ENCODE measurements at places on chromosomes 1 and 21.

GRCh38 chr1:184387476-184388318, 868 bp downstream of the C1orf21 start:
- no peak for DNase-seq

GRCh38 chr21:17440969-17441368, 71.9 kb upstream of the CXADR start:
- no peak for DNase-seq

DNA sequence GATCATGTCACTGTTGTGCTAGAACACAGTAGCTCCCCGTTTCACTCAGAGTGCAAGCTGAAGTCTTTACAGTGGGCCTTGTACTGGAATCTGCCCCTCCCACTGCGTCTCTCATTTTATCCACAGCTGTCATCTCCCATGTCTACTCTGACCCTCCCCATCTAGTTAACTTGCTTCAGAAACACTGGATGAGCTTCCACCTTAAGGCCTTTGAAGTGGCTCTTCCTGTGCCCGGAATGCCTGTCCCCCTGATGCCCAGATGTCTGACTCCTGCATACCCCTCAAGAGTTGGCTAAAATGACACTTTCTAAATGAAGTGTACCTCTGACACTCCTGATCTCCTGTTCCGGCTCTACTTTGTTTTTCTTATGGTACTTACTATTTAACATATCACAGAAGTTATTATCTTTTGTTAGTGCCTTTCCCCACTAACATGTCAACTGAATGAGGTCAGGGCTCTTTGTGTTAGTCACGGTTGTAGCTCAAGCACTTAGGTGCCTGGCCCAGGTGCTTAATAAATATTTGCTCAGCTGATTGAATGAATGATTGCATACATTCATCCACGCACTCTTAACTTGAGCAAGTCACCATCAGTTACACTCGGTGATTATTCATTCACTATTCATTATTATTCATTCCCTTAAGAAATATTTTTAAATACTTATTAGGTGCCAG, 13.3 kb downstream of the ARV1 start:
- DNase-seq: no peak

- DNase-seq: no peak
Observed at GRCh38 chr21:43602266-43603232, 56.7 kb downstream of the HSF2BP start.

- no peak for DNase-seq
Observed at GRCh38 chr21:36030581-36031189, 29.6 kb downstream of the SETD4 start.

GRCh38 chr1:195332102-195332501, 1276.1 kb downstream of the KCNT2 start:
- no peak for DNase-seq

DNA sequence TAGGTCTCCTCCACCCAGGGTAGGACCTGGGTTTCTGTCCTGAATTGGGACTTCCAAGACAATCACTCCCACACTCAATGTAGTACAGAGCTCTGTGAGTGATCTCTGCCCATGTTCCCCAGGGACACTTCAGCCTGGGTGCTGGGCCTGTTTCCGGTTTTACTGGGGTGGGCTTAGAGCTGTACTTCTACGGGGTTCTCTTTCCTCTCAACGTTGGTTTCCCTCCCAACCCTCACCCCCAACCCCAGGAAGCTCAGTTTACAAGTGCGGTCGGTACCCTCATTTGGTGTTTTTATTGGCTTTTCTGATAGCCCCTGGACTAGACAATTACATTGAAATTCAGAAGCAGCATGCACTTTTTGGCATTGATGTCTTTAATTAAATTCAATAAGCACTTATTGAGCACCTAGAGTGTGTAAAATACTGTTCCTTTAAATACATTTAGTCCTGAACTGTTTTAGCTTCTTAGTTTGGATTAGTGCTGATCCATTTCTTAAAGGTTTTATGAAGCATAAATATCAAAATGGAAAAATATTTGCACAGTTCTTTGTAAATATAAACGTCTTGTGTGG, 542 bp upstream of the XPR1 start:
- no peak for DNase-seq

DNA sequence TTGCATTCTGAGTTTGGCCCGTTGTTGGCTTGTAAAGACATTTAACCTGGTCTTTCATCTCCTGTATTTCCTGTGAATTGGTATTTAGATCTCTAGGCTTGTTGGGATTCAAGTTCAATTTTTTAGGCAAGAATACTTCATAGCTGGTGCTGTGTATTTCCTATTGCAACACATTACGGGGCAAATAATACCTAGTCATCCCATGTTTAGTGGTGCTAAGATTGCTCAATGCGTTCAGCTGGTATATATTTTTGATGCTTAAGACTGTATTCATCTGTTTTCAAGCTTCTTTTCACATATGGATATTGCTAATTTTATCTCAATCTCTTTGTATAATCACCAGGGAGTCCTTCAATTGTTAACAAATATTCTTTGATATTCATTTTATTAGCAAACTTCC, 87.5 kb upstream of the ZBTB18 start:
- no peak for DNase-seq

- DNase-seq: no peak
Observed at GRCh38 chr1:157966031-157966537, 27.4 kb upstream of the KIRREL1 start.

DNA sequence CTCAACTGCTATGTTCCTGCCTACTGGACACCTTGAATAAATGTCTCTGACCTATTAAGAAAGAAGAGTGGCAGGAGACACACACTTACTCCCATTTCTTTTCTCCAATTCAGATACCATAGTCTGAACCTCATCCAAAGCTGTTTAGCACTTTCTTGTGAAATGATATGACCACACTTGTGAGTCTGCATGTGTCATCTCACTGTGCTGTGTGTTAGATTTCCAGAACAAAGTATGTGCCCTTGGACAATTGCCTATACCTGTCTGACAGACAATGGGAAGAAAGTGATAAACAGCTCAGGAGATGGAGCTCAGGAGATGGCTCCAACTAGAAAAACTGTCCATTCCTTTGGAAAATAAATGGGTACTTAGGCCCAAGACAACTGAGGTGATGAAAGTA, 48.4 kb downstream of the USP48 start:
- DNase-seq: no peak

- no peak for DNase-seq
Observed at GRCh38 chr21:33825915-33826314, 89.7 kb downstream of the ATP5PO start.

GRCh38 chr1:143497374-143497747, 474.4 kb downstream of the FAM72C start:
- DNase-seq: no peak

GRCh38 chr1:94778808-94779207, 41.3 kb upstream of the SLC44A3 start:
- DNase-seq: no peak

DNA sequence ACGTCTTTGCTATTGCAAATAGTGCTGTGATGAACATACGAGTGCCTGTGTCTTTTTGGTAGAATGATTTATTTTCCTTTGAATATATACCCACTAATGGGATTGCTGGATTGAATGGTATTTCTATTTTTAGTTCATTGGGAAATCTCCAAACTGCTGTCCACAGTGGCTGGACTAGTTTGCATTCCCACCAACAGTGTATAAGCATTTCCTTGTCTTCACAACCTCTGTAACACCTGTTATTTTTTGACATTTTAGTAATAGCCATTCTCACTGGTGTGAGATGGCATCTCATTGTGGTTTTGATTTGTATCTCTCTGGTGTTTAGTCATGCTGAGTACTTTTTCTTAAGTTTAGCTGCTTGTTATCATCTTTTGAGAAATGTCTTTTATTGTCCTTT, 215.0 kb downstream of the FMN2 start:
- DNase-seq: no peak

DNA sequence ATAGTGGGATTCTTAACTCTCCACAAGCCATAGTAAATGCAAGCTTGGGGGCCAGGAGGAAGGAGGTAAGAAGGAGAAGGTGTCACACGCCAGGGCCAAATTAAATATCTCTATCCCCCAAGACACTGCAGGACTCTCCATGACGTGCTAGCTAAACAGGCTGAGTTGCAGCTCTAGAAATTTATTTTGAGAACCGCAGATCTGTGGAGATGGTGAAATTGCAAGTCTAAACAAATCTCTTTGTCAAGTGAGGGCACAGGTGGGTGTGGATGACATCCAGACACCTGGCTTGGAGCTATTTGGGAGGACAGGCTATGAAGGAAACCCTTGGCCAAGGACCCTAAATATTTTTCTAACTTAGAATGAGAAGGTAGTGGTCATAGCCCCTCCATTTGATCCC, 39.5 kb upstream of the USP1 start:
- no peak for DNase-seq

DNA sequence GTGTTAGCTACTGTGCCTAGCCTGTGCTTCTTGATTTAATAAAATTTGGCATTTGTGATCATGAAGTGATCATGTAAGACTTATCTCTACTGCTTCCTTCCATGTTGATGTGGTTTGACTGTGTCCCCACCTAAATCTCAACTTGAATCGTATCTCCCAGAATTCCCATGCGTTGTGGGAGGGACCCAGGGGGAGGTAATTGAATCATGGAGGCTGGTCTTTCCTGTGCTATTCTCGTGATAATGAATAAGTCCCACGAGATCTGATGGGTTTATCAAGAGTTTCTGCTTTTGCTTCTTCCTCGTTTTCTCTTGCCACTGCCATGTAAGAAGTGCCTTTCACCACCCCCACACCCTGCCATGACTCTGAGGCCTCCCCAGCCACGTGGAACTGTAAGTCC, at the start of gene OVAAL:
Gene OVAAL (plus strand): TSS at position 301 of the 400 bp plus-strand sequence.
- no peak for DNase-seq

- DNase-seq: no peak
Observed at GRCh38 chr1:94225845-94226244, 11.5 kb downstream of the ARHGAP29 start.

DNA sequence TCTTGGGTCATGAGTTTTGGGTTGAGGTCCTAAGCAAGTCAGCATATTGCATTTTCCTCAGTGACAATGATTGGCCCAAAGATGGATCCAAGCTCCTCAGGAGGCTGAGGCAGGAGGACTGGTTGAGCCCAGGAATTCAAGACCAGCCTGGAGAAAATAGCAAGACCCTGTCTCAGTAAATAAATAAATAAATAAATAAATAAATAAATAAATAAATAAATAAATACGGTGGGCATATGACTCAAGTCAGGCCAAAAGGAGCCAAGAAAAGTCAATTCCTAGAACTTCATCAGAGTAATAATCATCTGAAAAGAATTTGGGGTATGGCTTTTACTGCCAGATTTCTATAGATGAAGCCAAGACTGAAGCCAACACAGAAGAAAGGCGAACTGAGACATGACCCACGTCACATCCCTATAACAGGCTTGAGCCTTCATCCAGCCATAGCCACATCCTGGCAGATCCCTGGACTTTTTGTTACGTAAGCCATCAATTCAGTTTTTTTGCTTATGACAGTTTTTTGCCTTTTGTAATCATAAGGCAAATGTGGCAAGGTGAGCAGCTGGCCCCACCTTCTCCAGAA, 88.5 kb upstream of the NFASC start:
- DNase-seq: no peak

DNA sequence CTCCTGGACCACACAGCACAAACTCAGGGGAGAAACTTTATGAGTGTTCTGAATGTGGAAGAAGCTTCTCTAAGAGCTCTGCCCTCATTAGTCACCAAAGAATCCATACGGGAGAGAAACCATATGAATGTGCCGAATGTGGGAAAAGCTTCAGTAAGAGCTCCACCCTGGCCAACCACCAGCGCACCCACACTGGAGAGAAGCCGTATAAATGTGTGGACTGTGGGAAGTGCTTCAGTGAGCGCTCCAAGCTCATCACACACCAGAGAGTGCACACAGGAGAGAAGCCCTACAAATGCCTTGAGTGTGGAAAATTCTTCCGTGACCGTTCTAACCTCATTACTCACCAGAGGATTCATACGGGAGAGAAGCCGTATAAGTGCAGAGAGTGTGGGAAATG, 22.5 kb downstream of the ZSCAN20 start:
- DNase-seq: no peak

DNA sequence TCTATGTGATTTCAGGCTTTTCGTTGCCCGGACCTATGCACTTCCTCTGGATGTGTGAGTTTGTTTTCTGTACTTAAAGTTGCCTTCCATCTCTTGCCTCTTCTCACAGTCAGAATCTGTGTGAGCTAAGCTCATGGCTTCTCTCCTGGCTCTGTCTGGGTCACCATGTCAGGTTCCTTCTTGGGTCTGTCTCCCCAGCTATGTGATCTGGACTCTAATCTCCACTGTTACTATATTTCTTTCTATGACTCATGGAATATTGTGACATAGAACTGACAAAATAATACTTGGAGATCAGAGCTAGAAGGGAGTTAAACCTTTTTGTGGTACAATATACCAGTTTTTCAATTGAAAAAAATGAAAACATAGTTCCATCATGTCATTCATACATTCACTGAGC, 172.7 kb upstream of the FGGY start:
- DNase-seq: no peak

- DNase-seq: no peak
Observed at GRCh38 chr1:154867064-154867825, 2.8 kb downstream of the KCNN3 start.

DNA sequence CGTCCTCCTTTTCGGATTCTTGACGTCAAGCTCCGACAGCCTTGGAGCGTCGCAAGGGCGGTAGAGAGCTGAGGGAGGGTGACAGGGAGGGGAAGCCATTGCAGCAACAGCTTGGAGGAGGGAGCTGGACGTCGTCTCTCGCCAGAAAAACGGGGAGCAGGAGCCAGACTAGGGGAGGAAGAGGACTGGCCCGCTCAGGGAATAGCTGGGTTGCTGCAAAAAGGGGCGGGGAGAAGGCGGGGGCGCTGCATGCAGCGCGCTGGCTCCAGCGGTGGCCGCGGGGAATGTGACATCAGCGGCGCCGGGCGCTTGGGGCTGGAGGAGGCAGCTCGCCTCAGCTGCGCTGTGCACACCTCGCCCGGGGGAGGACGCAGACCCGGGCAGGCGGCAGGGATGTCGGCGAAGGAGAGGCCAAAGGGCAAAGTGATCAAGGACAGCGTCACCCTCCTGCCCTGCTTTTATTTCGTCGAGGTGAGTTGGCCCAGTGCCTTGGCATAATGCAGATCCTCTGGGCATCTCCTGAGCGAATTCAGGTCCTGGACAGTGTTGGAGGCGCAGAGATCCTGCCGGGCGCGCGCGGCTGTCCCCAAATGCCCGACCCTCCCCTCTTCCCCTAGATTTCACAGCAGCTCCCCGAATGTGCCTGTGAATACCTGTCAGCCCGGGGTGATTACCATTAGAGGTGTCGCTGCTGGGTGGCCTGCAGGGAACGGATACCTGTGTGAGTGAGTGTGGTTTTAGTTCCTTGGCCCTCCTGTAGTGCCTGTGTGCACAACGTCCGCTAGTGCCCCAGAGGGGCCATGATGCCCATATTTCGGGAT, at the start of gene PLPPR4:
Gene PLPPR4 (plus strand): TSS at position 292 of the 821 bp plus-strand sequence. CDS start 102 bp downstream, at position 394.
- no peak for DNase-seq

GRCh38 chr1:208928349-208929010, 655.0 kb upstream of the CAMK1G start:
- no peak for DNase-seq

GRCh38 chr1:162551969-162552683, 9.4 kb upstream of the UAP1 start:
- no peak for DNase-seq

GRCh38 chr1:234781241-234782065, 171.5 kb upstream of the IRF2BP2 start:
- DNase-seq: no peak

All from stimulated activated CD4-positive, alpha-beta T cell treated with anti-CD3 and anti-CD28 coated beads, Interleukin-15, amount 100 ng/mL, for 1 hour (primary cell).